ENCODE measurements at places on chromosomes 11 and 22.
A peak's percentile ranks its signal among the peaks of the same experiment; 100 is the strongest.

DNA sequence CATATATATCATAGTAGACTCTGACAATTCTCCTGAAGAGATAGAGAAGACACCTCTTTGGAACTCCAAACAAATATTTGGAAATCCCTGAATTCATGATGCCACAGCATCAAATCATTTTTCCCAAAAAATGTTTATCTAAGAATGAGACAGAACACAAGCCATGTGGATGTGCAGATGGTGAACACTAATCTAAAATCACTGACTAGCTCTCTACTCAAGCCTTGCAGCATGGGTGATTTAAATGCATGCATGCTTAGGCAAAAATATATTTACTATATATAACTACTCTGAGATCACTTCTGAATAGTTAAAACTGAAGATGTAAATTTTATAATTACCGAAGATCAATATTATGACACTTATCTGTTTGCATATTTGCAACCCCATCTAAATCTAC is 289.9 kb downstream of the GUCY1A2 start:
- DNase-seq, result no peak

GRCh38 chr11:3058753-3059664 is 1.8 kb upstream of the CARS1 start:
- DNase-seq, result peak; percentile 97

DNA sequence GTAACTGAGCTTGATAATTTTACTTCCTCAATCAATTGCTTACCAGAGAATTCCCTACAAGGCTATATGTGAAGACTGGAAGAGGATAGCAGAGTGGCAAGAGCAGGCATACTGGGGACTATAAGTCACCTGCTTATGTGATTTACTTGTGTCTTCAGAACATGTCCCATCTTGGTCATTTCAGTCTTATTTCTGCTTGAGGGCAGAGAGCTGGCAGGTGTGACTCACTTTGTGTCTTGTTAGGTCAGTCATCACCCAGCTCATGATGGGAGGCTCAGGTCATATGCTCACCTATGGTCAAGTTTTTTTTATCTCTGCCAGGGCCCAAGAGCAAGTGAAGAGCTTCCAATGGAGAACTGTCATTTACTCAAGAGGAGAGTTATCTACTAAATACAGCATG is 6.2 kb downstream of the SRSF8 start:
- DNase-seq, result no peak

DNA sequence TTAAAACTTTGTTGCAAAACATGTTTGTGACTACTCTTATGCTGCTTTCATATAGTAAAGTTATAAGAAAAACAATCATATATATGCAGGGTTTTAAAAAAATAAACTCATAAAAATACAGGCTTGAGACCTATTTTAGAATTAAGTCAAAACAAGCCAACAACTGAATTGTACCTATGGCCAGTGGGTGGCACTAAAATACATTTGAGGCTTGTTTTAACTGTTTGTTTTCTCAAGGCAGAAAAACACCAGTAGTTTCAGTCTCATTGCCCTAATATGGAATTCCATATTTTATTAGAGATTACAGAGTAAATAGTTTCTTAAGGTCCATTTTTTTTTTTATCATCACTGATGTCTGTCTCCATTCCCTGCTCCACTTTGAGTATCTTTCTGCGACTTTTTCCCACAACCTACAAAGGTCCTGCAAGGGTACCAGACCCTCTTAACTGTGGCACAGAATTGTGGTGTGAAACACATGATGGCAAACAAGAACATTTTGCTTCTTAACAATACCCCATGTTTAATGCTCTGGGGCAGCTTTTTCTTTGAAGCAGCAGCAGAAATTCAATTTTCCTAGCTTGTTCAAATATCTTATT is 8.5 kb upstream of the CCDC89 start:
- peak; percentile 73 for DNase-seq

DNA sequence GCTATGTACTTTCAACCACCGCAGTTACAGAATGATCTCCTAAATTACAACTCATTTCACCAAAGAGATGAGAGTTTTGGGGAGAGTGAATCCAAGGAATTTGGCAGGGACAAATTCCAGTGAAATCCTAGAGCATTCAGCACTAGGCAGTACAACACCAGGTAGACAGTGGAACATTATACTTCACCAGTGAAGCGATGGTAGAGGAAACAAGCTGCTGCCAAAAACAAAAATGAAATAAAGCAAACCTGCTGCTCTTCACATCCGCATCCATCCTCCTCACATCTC is 16.9 kb downstream of the SMCO4 start:
- DNase-seq, result no peak

DNA sequence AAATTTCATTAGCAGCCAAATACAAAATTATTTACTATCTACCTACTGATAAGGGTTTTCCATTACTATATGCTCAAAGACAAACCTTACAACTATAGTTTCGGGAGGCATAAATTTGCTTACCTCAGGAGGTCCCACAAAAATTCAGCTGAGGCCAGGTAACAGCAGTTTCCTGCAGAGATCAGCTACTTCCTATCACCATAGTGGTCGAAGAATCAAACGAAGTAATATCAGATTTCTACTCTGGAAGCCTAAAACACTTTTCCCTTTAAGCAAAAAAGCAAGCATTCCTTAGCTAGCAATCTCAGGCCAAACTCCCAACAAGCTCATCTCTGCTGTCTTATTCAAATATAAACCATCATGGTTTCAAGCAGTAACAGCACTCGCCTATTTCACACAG is 3.1 kb downstream of the NAP1L4 start:
- DNase-seq, result peak; percentile 25

DNA sequence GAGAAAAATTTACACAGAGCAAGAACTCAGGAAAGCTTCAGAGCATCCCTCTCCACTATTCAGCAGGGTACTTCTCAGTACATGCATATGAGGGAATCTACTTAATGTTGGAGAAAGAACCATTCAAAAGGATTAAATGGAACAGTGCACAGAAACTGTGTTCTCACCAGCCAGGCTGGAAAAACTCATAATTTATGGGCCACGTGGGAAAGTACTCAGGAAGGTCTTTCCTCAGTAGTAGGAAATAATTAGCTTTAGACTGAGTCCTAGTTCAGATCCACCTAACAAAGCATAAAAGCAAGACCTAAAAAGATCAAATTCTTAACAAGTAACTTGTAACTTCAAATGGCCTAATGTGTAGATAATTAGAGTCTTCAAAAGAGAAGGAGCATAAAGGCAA is 134.0 kb downstream of the FAM76B start:
- no peak for DNase-seq

DNA sequence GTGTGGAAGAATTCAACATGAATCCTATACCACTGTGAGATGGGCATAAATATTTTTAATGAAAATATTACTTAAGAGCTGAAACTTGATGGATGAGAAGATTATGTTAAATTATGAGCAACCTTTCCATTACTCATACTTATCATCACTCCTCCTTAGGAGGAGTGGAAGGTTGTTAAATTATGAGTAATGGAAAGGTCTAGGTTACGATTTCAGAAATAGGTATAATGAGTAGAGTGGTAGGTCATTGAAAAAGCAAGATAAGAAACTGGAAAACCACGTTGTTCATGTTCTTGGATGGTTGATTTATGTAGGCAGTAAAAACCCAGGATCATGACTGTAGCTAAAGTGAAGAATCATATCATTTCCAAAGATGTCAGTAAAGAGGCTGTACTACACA is 973.2 kb upstream of the RAG2 start:
- no peak for DNase-seq

DNA sequence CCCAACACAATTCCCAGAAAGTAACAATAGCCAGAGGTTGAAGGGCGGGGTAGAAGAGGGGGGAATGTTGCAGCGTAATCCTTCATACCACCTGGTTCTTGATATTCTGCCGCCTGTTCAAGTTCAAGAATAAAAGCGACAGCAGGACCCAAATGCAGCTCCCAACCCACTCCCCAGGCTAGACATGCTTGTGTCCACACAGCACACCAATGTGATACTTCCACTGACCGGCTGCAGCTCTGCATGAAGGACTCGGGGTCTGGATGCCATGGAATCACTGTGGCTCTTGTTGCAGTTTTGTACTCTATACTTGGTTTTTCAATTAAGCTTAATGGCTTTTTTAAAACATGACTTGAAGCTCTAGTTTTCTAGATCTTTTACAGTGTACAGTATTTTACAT is 6.5 kb downstream of the SRPRA start:
- DNase-seq, result no peak
